Skin of body (tissue), 3 donors: ENCODE measurements at places on chromosomes 7 and 10.

GRCh38 chr10:70558871-70559810 is 43.4 kb downstream of the PRF1 start:
- DNase-seq = peak; percentile 47

DNA sequence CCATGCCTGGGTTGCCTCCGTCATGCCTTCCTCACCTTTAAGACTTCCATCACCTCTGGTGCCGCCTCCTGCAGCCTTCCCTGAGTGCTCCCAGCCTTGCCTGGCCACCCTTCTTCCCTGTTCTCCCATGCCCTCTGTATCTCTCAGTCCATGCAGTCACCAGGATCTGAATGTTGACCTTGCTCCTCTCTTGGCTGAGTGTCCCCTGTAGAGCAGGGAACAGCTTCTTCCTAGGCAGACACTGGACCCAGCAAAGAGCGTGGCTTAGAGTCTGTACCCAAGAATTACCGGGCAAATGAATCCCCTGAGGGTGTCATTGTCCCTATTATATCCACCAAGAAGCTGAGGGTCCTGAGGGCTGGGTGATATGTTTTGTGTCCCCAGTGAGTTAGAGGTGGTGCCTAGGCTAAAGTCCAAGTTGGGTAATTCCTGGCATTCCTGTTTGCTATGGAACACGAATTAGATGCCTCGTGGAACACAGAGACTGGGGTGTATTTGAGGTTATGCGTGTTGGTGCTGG is 505.6 kb downstream of the RPS24 start:
- no peak for DNase-seq

DNA sequence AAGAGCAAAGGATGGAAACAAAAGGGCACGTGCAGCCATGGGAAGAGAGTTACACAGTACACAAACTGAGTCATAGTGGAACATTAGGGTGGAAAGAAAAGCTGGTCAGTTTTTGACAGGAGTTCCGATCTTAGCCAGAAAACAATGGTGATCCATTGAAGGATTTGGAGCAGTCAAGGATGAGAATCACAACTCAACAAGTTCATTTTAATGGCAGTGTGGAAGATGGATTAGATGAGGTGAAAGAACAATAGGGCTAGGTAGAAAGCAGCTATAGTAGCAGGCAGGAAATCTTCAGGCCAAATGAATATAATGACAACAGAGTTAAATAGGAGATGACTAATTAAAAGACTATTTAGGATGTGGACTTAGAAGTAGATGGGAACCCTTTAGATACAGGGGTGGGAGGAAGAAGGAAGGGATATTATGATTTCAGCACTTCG is 136.3 kb downstream of the DOCK4 start:
- DNase-seq = no peak

- DNase-seq = no peak
Measured at GRCh38 chr7:600149-601035, 80.7 kb upstream of the PDGFA start.

- DNase-seq = no peak
Measured at GRCh38 chr10:5434017-5434753, 21.8 kb downstream of the NET1 start.

DNA sequence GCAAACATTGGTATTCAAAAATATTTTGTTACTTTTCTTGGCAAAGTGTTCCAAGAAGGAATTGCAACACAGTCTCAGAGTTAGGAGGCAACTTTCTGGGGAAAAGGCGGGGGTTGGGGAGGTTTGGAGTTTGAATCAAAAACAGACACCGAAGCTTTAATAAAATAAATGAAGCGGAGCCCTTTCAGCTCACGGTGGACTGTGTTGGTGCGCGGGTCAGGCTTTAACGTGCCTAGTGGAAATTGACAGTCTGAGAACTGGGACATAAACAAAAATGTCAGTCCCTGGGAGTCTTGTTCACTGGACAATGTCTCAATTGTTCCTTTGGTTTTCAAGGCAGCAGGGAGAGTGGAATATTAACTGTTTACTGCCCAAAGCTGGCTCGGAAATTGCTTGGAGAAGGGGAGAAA is 109.3 kb downstream of the TCF7L2 start:
- DNase-seq = peak; percentile 65

GRCh38 chr7:68078157-68078710 is 1081.6 kb downstream of the TYW1 start:
- no peak for DNase-seq

- DNase-seq = no peak
Measured at GRCh38 chr7:137110535-137110934, 233.0 kb downstream of the PTN start.
